ENCODE measurements at places on chromosomes 6 and 20. TPM values are rescaled to one million over a fixed set of nuclear protein-coding genes. Genes with fewer than 3 reads are reported as not detected.

GRCh38 chr6:783966-784735 lies 91.2 kb upstream of the EXOC2 start:
- no peak for DNase-seq

GRCh38 chr6:169144356-169144755 lies 109.3 kb downstream of the THBS2 start:
- DNase-seq: no peak

DNA sequence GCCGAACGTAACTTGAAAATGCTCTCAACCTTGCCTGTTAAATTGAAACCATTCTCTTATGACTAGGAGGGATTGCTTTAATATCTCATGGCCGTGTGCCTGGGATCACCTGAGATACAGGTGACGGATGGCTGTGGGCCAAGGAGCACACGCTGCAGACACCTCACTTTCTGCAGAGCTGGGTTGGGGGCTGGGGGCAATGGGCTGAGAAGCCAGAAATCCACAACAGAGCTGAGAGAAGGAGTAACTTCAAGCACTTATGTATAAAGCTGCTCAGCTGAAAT lies 170.9 kb downstream of the DTNBP1 start:
- DNase-seq: no peak

- no peak for DNase-seq
Measured at GRCh38 chr20:40489886-40490285, 199.2 kb downstream of the MAFB start.

DNA sequence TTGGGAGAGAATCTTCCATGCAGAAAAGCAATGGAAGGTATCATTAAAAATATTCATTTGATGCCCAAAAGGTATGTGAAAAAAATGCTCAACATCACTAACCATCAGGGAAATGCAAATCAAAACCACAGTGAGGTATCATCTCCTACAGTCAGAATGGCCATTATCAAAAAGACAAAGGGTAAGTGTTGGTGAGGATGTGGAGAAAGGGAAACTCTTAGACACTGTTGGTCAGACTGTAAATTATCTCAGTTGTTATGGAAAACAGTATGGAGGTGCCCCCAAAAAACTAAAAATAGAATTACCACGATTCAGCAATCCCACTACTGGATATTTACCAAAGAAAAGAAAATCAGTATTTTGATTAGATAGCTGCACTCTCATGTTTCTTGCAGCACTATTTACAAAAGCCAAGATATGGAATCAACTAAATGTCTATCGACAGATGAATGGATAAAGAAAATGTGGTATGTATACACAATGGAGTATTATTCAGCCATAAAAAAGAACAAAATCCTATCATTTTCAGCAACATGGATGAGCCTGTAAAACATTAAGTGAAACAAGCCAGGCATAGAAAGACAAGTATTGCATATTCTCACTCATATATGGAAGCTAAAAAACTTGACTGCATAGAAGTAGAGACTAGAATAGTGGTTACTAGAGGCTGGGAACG lies 84.0 kb downstream of the DTNBP1 start:
- no peak for DNase-seq

DNA sequence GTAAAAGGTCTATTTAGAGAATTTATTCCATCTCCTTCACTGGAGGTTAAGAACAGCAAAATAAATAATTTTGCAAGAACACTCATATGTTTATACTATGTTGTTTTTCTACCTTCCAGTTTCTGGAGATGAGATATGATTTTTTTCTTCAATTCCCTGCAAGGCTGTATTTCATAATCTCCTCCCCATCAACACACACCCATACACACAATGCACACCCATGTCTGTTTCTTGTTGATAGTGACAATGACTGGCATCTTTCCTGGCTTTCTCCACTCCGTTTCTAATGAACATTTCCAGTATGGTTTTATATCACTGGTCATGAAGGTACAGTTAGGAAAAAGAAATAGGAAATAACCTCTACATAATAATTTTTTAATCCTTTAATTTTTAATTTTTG lies 202.1 kb downstream of the ARHGAP18 start:
- DNase-seq: no peak

- DNase-seq: no peak
Measured at GRCh38 chr6:127051571-127052260, 66.8 kb upstream of the RSPO3 start.

Gene GPR6
- total RNA-seq: not detected

Gene SLC22A3
- total RNA-seq: 26.6 TPM

Gene LY6G6D
- not detected for total RNA-seq

Gene RCAN2
- total RNA-seq: 35.4 TPM

Gene EYS
- not detected for total RNA-seq

Gene RBBP8NL
- not detected for total RNA-seq

Gene ABT1
- total RNA-seq: 10.3 TPM
